ENCODE measurements at places on chromosomes 1 and 21.

DNA sequence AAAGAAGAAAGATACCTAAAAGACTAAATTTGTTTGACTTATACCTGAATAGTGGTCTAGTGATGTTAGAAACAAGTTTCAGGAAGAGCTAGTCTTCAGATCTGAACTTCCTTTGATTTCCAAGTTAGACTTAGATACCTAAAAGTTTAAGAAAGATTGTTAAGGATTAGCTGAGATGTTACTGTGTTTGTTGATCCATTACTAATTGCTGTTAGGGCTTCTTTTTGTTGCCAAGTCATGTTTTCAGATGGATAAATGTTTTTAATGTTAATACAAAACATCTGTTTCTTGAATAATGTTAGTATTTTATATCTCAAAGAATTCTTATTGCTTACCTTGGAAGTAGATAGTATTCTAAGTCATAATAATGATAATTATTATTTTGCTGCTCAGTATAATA lies 11.6 kb downstream of the GNAI3 start:
- DNase-seq, result no peak

DNA sequence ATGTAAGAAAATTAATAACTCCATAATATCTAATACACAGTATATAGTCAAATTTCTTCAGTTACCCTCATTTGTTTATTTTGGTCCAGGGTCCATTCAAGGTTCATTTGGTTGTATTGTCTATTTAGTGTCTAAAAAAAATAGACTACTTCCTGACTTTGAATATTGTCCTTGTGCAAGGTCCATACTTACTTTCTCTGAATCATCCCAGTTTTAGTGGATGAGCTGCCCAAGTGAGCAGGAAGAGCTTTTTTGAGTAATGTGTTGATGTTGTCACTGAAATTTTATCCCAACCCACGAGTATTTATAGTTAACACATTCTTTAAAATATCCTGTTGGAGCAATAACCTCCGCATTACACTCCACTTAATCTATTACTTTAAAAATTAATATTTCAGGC lies 45.6 kb upstream of the FASLG start:
- DNase-seq, result no peak

DNA sequence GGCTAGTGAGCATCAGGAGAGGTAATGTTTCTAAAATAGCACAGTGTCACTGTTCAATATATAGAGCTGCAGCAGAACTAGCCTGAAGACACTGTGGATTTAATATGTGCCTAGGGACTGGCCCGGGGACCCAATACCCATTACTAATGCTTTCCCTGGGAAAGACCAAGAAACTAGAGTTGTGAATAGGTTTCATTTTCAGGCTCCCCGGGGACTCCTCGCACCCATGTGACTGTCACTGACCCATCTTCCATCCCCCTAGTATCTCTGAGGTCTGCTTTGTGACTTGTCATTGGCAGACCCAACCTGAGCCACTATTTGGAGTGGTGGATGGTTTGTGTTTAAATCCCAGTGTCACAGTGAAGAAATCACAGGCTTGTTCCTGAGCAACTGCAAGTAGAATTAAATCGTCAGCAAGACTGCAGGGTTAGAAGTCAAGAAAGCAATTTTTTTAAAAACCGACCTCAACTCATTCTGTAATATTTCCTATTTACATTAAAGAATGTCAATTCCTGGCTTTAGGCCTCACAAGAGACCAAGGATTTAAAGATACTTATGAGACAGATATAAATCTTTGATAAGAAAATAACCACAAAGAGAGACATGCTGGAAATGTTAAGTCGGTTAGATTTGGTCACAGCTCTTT lies 130.0 kb upstream of the TNR start:
- DNase-seq, result no peak

GRCh38 chr21:33865996-33866575 lies 49.5 kb downstream of the ATP5PO start:
- DNase-seq, result no peak

- peak; percentile 57 for DNase-seq
These were observed 43.2 kb downstream of the C1orf198 start for GRCh38 chr1:230824919-230825721.

DNA sequence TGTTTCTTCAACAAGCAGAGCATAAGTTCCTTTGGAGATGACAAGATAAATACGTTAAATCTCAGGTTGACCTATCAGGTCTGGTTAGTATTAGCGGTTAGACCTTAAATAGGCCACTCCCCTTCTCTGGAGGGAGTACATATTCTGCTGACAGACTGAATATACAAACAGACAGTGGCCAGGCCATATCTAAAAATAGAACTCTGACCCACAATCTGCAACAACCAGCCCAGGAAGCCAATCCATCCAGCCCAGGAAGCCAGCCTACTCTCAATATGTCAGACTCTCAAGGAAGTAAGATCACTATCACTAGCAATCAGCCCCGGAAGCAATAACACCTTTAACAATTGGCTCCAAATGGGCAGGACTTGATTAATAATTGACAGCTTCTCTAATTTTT lies 6.7 kb downstream of the IL20 start:
- no peak for DNase-seq
